ENCODE measurements at places on chromosomes 4 and X.

- DNase-seq: no peak
Measured at GRCh38 chrX:112874175-112874574, 33.5 kb upstream of the AMOT start.

DNA sequence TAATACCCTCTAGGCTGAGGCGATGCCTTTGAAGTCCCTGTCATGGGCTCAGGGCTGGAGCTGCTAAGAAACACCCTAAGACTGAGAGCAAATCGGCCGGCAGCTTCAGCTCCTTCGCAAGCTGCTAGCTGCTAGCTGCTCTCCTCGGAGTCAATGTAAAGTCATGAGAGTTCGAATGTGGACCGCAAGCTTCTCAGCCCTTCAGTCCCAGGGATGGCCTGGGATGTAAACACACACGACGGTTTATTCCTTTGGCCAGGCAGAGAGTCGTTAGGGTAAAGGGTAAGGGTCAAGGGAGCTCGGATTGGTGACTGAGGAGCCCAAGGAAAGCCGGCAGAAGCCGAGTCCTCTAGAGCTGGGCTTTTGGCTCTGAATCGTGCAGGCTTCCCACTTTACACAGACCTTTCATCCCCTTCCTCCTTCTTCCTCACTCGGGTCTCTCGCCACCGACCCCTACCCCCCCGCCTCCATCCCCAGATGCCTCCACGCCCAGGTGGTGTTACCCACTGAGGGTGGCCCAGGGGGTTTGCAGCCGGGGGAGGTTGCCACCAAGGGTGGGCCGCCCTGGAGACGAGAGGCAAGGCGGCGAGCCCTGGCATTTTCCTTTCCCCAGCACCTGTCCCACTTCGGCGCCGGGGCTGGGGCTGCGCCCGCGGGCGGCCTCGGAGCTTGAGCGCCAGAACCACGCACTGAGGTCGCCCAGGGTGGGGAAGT lies 3.1 kb upstream of the BCORL1 start:
- no peak for DNase-seq

- no peak for DNase-seq
Measured at GRCh38 chr4:16692524-16692923, 205.9 kb downstream of the LDB2 start.

GRCh38 chr4:103424853-103425252 lies 226.7 kb upstream of the CENPE start:
- peak; percentile 89 for DNase-seq

- peak; percentile 1 for DNase-seq
Measured at GRCh38 chr4:37246891-37247290, 2.3 kb downstream of the NWD2 start.

DNA sequence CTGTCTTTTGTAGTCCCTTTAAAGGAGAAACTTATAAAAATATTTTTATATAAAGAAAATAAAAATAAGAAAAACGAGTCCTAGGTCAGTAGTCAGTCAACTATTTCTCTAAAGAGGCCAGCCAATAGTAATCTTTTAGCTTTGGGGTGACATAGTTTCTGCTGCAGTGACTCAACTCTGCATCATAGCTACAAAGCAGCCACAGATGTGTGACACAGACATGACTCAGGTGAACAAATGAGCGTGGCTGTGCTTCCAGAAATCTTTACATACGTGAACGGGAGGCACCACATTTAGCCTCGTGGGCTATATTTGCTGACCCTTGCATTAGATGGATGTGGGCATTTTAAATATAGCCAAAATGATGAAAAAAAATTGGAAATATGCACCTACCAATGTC lies 1862.5 kb upstream of the TENM3 start:
- DNase-seq: peak; percentile 60

GRCh38 chrX:25925946-25926345 lies 212.2 kb upstream of the MAGEB18 start:
- no peak for DNase-seq
